ENCODE measurements at places on chromosomes 6 and 20. TPM values are rescaled to one million over a fixed set of nuclear protein-coding genes. Genes with fewer than 3 reads are reported as not detected.
A peak's percentile ranks its signal among the peaks of the same experiment; 100 is the strongest.

The PSMB9 gene
- 16.3 TPM for total RNA-seq

The ISM1 gene
- 1.7 TPM for total RNA-seq

The GSTA4 gene
- total RNA-seq: 8.0 TPM

The SNAI1 gene
- 0.82 TPM for total RNA-seq

The C6orf132 gene
- total RNA-seq: 2.2 TPM

- no peak for DNase-seq
Measured at GRCh38 chr6:56864171-56864616, 90.7 kb upstream of the BEND6 start.

GRCh38 chr6:6596529-6597328 is 8.2 kb downstream of the LY86 start:
- DNase-seq: no peak

DNA sequence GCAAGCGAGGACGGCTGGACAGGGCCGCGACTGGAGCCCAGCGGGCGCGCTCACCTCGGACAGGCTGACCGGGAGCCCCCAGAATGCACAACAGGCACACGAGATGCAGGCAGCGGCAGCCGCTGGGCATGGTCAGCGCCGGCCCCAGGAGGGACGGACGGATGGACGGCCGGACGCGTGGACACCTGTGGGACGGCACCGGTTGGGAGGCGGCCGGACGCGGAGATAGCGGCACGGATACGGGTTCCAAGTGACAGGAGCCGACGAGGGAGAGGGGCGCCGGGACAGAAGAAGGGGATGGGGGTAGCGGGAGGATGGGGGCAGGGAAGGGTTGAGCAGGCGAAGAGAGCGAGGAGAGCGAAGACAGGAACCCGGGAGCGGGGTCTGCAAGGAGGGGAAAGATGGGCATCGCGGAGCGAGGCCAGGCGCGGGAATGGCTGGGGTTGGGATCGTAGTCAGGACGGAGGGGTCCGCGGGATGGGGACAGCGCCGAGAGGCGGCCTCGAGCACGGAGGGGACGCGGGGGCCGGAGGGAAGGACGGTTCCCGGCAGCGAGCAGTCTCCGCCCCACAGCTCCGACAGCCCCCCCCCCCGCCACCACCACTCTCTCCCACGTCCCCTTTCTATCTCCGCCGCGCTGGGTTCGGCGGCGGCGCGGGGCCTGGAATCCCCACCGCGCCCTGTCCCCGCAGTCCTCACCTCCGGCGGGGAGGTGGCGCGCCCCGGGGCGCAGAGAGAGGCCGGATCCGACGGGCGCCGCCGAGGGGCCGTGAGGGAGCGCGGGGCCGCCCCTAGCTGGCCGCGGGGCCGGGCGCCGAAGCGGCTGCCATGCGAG is 435 bp downstream of the DLK2 start:
- peak; percentile 94 for DNase-seq

DNA sequence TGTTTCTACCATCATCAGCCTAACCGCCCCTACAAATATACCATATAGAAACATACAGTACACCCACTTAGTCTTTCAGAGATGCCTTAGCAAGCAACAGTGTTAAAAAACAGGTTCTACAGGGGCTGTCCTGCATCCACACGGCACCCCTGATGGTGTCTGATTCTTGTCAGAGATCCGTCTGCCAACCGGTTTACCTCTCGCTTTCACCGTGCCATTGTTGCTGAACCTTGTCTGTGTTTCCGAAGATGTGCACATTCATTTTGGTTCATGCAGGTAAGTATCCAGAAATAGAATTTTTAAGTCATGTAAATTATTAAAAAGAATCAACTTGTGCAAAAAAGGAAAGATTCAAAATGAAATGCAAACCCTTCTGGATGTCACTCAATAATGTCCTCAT is 52.9 kb downstream of the EPHA7 start:
- no peak for DNase-seq

- DNase-seq: peak; percentile 49
Measured at GRCh38 chr20:22411627-22412450, 172.5 kb downstream of the FOXA2 start.

- no peak for DNase-seq
Measured at GRCh38 chr20:52033313-52033712, 158.3 kb downstream of the ZFP64 start.

DNA sequence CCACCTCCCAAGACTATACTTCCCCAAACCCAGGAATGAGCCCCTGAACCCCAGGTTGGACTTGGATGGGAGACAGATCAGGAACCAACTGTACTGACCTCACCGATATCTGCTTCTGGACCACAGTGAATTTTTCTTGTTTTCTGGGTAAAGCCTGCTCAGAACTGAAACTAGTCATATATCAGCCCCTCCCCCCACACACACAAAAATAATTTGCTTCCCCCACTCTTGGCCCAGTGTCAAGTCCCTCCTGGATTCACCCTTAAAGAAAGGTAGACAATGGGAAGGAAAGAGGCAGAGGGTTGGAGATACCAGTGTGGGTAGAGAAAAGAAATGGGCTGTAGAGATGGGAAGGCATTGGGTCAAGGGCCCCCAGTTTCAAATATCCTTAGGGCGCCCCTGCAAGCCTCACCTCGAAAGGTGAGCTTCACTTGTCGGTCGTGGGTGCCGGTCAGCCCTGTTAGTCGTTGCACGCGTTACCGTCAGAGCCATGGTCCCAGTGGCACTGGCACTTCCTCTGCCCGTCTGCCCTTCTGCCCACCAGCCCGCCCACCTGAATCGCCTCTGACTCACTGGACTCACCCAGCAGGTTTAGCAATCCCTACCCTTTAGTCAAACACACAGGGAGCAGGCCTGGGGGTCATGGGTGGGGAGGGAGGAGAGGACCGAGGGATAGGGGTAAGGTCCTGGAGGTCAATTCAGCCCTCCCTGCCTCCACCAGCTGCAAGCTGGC is 8.5 kb upstream of the SPAG4 start:
- no peak for DNase-seq

DNA sequence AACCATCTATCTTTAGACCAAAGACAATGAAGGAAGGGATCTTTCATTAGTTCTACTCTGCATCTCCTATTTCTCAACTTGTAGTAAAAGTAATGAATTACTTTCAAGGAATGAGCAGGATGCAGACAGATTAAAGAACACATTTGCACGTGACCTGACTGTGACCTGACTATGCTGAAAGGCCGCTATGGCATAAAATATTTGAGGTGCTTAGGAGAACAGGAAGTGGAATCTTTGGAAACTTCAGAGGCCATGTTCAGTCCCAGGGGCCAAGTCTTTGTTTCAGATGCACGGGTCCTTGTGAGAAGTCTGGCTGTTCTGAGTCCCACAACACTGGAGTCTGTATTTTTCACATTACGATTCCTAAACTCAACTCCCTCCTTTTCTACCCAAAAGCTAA is 41.0 kb downstream of the NINL start:
- DNase-seq: no peak

DNA sequence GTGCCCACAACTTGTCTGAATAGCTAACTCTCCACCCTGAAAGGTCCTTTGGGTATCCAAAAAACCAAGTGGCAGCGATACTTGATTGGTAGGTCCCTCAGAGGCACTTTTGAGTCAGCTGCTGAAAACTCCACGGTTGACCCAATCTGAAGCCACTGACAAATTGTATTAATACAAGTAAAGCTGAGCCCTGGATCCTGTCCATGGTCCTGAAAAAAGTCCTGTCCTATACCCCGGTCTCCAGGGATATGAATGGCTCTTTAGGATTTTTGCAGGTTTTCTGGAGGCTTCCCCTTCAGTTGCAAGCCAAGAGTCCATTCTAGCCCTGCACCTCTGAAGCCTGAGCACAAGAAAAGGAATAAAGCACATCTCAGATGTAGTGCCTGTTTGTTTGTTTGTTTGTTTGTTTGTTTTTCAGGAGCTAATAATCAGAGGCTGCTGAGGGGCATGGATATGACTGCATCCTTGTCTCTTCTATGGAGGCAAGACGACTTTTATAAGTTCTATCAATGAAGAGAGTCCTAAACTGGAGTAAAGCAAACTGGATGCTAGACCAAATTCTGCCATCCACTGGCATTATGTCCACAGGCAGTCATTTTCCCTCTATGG is 1.7 kb upstream of the SLC12A5 start:
- no peak for DNase-seq

DNA sequence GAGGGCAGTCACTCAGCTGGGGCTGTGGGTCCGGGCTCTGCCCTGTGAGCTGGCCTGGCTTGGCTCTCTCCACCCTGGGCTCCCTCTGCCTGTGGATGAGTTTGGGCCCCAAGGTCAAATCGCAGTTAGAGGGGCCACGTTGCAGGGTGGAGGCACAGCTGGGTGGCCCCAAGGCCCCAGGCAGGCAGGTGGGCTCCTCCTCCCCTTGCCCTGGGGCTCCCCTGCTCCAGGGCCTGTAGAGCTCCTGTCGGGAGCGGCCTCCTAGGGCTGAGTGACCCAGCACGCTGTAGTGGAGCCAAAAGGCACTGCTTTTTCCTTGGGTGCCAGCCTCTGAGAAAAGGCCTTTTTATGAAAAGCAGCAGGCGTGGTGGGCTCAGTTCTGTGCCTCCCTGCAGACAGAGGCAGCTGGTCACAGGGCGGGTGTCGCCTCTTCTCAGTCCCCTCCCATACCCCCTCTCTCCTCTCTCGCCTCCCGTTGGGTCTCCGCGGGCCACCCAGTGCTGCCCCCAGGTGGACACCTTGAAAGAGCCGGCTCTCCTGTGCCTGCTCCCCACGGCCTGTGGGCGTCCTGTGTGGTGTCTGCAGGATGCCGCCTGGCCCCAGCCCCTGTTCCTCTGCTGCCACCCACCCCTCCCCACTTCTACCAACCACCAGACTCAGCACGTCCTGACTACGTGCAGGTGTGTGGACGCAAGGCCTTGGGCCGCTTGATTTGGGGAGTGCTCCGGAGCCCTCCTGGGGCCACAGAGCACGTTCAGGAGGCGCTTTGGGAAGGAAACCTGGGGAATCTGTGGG is 13.2 kb downstream of the SS18L1 start:
- peak; percentile 76 for DNase-seq

- DNase-seq: peak; percentile 28
Measured at GRCh38 chr6:159989492-159990480, 20.9 kb downstream of the IGF2R start.

DNA sequence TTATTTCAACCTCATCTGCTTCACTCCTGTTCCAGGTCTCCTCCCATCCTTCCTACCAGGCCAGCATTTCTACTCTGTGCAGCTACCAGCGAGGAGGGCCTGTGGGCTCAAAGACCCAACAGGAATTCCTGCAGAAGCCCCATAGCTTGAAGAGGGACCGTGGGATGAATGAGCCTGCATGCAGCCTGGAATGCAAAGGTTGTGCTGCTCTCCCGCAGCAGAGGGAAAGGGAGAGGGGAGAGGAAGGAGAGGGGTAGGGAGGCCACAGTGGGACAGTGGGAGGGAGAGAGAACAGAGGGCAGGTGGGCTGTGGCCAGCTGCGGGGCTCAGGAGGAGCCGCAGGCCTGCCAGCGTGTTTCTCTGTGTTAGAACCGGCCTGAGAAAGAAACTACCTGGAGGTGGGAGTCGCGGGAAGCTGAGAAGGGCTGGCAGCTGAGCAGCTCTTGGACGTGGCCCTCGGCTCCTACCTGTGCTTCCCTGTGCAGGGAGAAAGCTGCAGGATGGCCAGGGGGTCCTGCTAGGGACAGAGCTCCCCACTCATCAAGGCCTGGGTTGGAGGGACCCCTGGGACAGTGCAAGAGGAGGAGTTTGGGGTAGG is 66.1 kb upstream of the MLN start:
- DNase-seq: peak; percentile 22

DNA sequence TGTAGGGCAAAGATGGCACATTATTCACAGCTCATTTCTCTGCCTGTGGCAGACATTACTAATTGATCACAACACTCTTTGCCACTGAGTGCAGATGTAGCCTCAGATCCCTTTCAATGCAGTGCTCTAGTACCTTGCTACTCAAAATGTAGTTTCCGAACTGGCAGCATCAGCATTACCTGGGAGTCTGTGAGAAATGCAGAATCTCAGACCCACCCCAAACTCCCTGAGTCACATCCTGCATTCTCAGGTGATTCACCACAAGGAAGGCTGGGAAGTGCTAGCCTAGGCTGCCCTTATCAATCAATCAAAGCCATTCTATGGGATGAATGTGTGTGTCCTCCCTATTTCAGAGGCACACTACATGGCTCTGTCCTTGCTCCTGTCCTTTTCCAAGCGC is 58.5 kb downstream of the PCNA start:
- DNase-seq: no peak
